ENCODE measurements at places on chromosomes 7 and 10. TPM values are rescaled to one million over a fixed set of nuclear protein-coding genes. Genes with fewer than 3 reads are reported as not detected.

Gene GRM8
- total RNA-seq: 0.55 TPM

DNA sequence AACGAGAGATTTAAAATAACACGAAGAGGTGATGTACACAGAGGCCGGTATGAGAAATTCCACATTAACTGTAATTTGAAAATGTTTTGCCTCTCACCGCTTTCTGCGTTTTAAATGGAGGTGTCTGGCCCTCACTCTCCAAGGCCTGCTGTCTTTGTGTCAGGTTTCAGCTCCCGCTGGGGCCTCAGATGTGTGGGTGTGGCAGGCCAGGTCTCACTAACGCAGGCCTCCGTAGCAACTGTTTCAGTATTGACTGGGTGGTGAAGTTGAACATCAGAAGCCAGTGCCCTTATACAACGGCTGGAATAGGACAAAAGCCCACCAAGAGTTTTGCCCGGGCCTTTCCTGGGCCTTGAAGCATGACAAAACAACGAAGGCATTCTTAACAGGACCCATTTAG lies 303.1 kb downstream of the ADARB2 start:
- no peak for DNase-seq

GRCh38 chr10:77578583-77579227 lies 58.9 kb downstream of the KCNMA1 start:
- peak; percentile 44 for DNase-seq

DNA sequence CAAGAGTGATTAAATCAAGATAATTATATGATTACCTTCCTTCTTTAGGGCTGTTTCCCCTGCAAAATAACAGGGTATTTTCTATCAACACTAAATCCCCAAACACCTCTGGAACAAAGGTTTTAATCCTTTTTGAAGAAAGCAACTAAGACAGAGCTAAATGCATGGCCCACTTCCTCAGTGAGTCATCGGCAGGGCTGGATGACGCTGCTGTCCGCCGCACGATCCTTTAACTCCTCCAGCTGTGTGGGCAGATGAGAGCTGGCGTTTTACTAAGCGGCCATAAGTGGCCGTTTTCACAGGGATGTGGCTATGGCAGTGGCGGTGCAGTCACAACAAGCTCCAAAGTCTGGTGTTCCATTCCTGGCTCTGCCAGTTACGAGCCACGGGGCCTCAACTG lies 76.0 kb upstream of the C1QL3 start:
- DNase-seq: no peak

GRCh38 chr10:73910401-73910763 lies 550 bp upstream of the PLAU start:
- DNase-seq: no peak

Gene PAX4
- not detected for total RNA-seq

- no peak for DNase-seq
Measured at GRCh38 chr10:65791979-65792378, 1133.9 kb upstream of the LRRTM3 start.

DNA sequence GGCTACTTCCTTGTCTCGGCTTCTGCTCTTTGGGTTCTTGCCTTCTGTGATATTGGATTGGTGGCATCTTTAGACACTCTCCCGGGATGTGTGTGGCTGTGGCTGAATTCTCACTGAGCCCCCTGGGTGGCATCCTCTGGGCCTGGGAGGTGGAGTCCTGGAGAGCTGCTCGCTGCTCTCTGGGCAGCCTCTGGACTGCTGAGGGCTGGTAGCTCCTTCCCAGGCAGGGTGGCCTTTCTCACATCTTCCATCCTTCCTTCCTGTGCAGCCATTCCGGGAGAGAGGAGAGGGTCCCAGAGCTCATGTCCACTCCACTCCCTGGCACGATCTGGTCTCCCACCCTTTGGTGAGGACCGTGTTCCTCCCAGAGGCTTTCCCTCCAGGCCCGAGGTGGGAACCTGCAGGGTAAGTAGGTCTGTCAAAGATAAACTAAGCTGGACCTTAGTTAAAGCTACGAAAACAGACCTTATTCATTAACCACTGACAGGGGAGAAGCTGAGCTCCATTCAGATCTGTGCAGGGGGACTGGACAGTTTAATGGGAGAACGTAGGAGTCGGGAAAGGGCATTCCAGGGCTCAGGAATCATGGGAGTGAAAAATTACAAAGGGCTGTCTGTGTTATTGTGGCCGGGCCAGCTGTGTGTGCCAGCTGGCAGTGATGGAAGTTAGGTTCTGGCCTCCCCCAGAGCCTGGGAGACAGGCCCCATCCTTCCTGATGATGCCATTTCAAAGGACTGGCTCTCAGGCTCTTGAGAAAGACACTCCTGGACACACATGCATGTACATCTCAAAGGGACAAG lies 8.7 kb downstream of the ATP6V0E2 start:
- DNase-seq: peak; percentile 77

DNA sequence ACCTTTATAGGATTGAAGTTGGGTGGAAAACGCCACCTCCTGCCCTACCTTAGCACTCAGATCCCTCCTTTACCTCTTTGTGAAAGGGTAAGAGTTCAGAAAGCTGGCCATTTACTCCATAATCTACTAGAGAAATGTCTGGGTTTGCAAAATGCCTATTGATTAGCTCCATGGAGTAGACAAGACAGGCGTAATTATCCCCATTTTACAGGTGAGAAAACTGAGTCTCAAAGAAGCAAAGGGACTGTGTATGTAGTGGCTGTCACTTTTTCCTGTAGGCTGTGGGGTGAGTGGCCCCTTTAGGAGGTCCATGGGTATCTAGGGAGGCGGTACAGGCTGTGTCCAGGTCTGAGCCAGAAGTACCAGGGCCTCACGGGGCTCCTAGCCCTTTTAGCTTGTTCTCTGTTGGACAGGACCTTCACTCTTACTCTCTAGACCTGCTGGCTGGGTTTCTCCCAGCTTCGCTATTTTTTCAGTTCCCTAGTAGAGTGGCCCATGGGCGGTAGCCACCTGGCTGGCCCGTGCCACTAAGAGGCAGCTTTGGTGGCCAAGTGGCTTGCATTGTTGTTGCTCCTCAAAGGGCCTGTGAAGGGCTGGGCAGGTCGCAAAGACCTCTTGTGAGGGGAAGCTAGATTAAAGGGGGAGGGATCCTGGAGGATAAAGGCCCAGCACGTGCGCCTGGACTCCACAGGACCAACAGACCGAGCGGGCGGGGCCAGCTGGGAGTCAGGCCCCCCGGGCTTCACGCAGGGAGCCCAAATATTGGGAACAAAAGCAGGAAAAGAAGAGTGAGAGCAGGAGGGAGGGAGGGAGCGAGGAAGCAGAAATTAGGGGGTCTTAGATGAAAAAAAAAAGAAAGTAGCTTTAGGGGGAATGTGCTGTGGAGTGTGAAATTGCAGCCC lies 4.7 kb upstream of the PAX2 start:
- peak; percentile 30 for DNase-seq

Gene CARD11
- 0.71 TPM for total RNA-seq

Gene TFEC
- total RNA-seq: 5.7 TPM

GRCh38 chr7:140584195-140584851 lies 56.3 kb downstream of the DENND2A start:
- DNase-seq: no peak

DNA sequence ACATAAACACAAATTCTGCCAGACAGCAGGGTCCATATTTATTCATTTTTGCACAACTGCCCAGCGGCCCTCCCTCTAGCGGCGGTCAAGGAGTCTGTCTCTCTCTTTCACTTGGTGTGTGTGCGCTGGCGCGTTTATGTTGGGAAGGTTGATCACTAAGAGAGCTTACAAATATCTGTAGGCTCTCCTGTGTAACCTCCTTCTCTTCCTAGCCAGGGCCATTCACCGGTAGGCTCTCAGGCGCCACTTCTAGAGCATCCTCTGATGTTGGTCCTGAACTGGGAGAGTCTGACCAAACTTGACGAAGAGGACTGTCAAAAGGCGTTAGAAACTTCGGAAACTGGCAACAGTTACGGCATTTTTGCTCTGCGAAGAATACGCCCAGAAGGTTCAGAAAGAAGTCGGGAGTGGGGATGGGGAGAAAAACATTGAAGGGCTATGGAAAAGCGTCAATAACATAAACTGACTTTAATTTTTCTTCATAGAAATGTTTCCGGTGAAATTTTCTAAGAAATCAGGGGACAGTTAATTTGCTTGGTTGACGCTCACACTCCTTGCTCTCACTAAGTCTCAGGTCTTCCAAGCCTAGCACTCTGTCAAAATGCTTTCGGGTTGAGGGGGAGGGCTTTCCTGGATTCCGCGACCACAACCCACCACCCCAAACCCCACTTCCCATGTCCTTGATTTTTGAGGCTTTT lies 731.1 kb downstream of the ZWINT start:
- no peak for DNase-seq

DNA sequence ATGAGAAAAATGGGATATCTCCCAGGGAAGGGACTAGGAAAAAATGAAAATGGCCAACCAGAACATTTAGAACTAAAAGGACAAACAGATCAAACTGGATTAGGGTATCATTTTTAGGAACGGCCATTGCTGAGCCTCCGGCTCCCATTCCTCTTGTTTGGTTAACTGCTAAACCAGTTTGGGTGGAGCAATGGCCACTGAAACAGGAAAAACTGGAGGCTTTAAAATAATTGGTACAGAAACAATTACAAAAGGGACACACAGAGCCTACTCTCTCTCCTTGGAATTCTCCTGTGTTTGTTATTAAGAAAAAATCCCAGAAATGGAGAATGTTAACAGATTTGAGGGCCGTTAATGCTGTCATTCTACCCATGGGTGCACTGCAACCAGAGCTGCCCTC lies 4.7 kb upstream of the CHST3 start:
- DNase-seq: no peak

DNA sequence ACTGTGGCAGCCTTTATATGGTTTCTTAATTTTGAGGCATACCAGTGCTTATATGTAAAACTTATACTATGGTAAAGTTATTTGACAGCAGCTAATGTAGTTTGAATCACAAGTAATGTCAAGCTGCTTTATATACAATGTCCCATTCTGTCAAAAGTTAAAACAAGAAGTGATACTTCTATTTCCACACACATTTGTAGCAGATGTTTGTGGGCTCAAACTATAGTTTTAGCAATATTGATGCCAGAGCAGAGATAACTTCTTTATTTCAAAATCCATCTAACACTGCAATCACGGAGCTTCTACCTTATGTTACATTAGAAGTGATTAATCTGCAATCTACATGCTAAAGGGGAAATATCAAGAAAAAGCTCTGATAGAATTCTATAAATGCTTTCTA lies 149.6 kb downstream of the ADK start:
- no peak for DNase-seq

DNA sequence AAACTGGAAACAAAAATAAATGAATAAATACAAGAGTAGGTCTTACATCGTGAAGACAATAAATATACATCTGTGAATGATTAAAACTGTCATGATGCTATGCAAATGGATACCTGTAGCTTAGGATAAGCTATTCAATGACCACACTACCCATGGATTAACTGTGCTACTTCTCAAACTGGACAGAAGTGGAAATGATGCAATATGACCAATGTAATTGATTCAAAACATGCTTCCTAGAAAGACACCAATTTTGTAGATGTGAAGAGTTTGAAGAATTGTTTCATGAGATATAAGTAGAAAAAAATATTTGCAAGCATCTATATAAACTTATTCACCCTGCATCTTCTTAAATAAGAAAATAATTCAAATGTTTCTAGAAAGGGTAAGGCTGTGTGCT lies 36.1 kb downstream of the TFPI2 start:
- no peak for DNase-seq

DNA sequence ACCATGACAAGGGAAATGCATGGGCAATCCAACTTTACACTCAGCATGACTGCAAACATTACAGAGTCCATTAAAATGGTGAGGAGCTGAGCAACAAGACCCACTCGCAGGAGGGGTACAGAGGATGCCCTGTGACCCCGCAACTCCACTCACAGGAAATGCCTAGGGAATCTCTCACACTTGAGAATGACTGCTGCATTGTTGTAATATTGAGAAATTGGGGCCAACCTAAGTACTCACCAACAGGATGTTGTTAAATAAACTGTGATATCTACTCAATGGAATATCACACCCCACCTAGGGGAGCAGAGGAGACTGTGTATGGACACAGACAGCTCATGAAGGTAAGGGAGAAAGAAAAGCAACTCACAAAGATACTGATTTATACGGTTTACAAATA lies 53.4 kb upstream of the CAMK2B start:
- DNase-seq: no peak

DNA sequence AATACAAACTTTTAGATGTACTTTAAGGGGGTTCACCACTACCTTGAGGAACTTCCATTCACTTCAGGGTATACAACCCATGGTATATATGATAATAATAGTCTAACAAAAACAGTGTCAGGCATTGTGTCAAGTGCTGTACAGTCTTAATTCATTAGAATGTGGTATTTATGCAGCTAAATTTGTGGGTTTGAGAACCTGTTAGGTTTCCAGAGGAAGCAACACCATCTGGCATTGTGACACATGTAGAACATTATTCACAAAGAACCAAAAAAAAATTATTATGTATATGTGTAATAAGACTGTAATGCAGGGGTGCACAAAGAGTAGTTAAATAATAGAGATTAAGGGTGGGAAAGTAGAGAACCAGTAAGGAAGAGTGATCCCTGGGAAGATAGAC lies 26.3 kb downstream of the TMEM60 start:
- no peak for DNase-seq

Gene OR9A2
- total RNA-seq: not detected

Gene AZGP1
- total RNA-seq: 3.5 TPM

- DNase-seq: no peak
Measured at GRCh38 chr10:13630231-13630630, 43.5 kb downstream of the PRPF18 start.

GRCh38 chr7:29139191-29139590 lies 7.1 kb downstream of the CPVL start:
- DNase-seq: no peak

GRCh38 chr10:124389613-124390361 lies 28.9 kb downstream of the OAT start:
- peak; percentile 53 for DNase-seq

- no peak for DNase-seq
Measured at GRCh38 chr7:127911968-127912511, 119.2 kb downstream of the LRRC4 start.

DNA sequence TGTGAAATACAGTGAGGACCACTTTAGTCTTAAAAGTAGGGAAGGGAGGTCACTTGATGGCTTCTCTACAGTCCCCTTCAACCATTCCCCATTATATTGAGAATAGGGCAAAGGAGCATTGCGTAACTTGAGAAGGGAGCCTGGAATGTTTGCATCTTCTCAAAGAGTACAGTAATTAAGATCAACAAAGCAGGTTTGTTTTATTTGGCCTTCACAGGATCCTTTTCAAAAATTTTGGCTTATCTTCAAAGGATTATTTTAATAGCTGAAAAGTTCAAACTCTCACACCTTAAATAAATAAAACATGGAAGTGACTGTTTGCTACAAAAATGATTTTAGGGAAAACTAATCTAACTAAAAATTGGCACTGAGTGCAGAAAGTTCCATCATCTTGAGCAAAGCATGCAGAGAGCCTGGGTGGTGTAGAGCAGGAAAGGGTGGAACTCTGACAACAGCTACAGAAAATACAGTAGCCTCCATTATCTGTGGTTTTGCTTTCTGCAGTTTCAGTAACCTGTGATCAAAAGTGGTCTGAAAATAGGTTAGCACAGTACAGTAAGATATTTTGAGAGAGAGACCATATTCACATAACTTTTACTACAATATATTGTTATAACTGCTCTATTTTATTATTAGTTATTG lies 214.0 kb downstream of the MDFIC start:
- DNase-seq: no peak

- peak; percentile 82 for DNase-seq
Measured at GRCh38 chr10:119441151-119441821, 101.2 kb downstream of the RGS10 start.

All from sigmoid colon (tissue), 7 donors.